Stimulated activated CD8-positive, alpha-beta memory T cell treated with anti-CD3 and anti-CD28 coated beads, Interleukin-7, amount 100 ng/mL, for 24 hours (primary cell): ENCODE measurements at places on chromosomes 11 and 22.

GRCh38 chr22:24768537-24769374 is 5.8 kb downstream of the PIWIL3 start:
- peak; percentile 14 for DNase-seq

GRCh38 chr11:106424111-106424510 is 346.6 kb downstream of the AASDHPPT start:
- DNase-seq = no peak

- DNase-seq = no peak
Measured at GRCh38 chr11:47248304-47248663, 330 bp downstream of the ACP2 start.

- DNase-seq = no peak
Measured at GRCh38 chr11:82992223-82992622, 79.5 kb downstream of the RAB30 start.

DNA sequence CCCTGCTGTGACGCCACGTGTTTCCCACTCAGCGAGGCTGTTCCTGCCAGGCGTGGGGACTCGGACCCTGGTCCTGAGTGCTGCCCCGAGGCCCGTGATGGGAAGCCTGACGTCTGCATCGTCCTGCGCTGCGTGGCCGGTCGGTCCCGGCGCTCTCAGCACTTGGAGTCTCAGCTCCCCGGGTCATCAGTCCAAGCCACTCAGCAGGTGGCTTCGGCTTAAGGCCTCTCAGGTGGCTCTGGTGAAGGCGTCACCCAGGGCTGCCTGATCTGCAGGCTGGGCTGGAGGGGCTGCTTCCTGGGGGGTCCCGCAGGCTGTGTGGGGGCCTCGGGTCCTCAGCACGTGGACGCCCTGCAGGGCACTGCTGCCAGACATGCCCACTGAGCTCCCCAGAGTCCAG is 35.3 kb downstream of the BRSK2 start:
- DNase-seq = no peak

DNA sequence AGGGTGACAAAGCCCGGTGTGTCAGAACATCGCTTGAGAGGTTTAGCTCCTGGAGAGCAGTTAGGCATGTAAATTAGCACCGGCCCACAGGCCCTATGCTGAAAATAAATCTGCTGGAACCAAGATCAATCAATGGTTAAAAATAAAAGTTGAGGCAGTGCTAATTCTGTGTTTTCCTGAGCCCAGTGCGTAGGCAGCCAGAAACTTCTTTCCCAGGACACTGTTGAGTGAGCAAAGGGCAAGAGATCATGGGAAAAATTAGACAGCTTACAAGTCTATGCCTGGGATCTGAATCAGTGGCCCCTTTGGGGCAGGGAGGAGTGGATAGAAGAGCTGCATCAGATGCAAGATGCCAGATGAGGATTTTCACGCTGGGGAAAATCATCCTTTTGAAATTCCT is 539.2 kb downstream of the BUD13 start:
- DNase-seq = no peak

- no peak for DNase-seq
Measured at GRCh38 chr22:47110817-47111443, 348.5 kb downstream of the TBC1D22A start.

GRCh38 chr11:69513663-69514224 is 32.3 kb downstream of the LINC01488 start:
- DNase-seq = no peak

DNA sequence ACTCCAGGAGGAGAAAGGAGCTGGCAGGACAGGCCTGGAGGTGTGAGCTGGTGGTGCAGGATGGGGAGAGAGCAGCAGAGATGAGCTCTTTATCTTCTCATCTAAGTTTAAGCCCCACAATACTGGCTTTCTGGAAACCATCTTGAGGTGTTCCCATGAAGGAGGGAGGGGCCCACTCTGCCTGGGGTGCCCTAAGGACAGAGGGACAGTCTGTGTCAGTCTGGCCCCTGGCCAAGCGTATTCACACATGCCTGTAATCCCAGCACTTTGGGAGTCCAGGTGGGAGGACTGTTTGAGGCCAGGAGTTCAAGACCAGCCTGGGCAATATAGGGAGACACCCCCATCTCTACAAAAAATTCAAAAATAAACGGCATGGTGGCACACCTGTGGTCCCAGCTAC is 8.9 kb downstream of the SERHL2 start:
- no peak for DNase-seq

- no peak for DNase-seq
Measured at GRCh38 chr11:66692446-66692845, 14.8 kb upstream of the RBM4B start.

GRCh38 chr11:46666516-46666915 is 33.9 kb downstream of the ARHGAP1 start:
- no peak for DNase-seq

GRCh38 chr11:103875855-103876510 is 160.5 kb upstream of the DDI1 start:
- no peak for DNase-seq

- no peak for DNase-seq
Measured at GRCh38 chr11:71447791-71448256, 369 bp downstream of the DHCR7 start.

- DNase-seq = no peak
Measured at GRCh38 chr22:30220338-30221012, 26.1 kb downstream of the LIF start.

GRCh38 chr22:27252282-27253049 is 549.1 kb downstream of the MN1 start:
- DNase-seq = no peak

GRCh38 chr11:61160487-61161189 is 588 bp downstream of the VPS37C start:
- no peak for DNase-seq

DNA sequence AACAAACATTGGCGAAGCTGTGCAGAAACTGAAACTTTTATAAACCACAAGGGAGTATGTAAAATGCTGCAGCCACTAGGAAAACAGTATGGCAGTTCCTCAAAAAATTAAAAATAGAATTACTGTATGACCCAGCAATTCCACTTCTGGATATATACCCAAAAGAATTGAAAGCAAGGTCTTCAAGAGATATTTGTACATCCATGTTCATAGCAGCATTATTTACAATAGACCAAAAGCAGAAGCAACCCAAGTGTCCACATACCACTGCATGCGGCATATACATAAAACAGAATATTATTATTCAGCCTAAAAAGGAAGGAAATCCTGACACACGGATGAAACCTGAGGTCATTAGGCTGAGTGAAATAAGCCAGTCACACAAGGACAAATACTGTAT is 85.8 kb downstream of the RELT start:
- DNase-seq = no peak

DNA sequence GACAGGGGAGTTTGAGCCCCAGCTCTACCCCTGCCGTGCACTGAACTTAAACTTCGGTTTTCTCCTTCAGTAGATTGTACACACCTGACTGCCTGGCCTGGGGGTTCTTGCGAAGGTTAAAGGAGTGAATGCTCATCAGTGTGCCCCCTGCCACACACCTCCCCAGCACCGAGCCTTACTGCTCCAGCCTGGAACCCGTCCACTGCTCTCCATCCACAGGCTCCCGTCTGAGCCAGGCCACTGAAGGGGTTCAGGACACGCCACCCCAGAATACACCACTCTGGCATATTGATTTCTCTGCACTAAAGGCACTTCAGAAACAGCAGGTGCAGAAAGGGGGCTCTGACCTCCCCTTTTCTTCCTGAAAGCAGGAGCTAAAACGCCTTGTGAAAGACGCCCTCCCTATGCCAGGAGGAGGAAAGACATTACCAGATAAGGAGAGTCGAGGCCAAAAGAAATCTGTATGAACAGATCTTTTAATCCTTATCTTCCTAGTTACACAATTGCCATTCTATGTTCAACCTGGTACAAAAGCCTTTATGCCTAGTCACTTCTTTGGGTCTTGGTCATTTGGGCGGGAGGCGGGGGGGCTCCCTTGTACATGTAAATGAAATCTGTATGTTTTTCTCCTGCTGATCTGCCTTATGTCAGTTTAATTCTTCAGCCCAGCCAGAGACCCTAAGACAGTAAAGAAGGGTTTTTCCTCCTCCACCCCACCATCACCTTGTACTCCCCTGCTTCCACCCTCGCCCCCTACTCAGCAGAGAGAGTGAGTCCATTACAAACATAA is 1.9 kb upstream of the SSTR3 start:
- no peak for DNase-seq

DNA sequence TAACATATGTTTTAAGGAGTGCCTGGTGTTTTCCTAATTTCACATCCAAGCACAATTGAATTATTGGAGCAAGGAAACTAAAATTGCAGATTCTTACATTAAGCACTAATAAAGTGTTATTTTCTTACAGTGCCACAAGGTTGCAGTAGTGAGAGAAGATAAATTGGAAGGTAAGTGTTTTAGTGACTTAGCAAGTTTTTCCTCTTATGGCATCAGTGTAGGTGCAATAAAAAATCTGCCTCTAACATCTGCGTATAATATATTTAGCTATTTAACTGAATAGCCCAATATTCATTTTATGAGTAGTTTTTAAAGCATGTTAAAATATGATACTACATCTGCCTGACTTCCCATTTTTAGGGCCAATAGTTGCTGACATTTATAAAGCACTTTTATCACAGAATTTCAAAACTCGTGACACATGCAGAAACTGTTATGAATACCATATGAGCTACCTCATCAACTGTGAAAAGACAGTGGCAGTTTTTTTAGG is 19.0 kb downstream of the POLD3 start:
- DNase-seq = no peak

DNA sequence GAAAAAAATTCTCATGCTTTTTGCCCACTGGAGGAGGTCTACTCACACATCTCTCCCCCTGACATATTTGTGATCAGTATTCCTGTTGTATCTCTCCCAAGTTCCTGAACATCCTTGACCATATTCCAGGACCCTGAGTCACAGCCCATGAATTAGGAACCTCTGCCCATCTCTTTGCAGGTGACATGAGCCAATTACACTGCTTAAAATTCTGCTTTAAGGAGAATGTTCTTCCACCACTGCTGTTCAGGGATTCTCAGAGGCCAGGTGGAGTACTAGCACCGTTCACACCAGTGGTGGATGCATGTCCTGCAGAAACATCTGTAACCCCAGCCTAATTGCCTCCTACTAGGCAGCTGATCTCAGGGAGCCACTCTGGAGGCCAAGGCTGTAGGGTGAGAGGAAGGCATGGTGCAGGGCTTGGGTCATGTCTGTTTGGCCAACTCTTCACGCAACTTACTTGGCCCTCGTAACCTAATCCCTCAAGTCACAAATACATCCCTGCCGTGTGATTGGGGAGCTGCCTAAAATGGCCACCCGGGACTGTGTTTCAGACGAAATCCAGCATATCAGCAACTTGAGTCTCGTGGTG is 104.8 kb downstream of the GGTLC2 start:
- no peak for DNase-seq

DNA sequence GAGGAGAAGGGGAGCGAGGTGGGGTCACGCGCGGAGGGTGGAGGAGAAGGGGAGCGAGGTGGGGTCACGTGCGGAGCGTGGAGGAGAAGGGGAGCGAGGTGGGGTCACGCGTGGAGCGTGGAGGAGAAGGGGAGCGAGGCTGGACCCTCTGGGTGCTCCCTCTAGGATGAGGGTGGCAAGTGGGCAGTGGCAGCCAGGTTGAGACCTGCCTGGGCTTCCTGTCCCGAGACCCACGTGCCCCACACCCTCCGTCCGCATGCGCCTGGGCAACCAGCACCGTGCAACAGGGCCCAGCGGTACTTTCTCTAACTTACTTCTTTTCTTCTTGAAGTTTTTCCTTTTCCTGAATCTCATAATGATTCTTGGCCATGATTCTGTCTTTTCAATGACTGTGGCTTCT is 11.1 kb downstream of the MRPL21 start:
- no peak for DNase-seq

DNA sequence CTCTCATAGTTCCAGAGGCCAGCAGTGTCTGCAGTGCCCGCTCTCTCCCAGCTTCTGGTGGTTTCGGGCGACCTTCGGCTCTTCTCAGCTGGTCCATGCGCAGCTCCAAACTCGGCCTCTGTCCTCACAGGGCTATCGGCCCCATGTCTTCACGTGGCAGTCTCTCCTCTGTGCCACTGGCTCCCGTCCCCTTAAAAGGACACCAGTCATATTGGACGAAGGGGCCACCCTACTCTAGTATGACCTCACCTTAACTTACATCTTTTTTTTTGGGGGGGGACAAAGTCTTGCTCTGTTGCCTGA is 13.8 kb downstream of the LTO1 start:
- DNase-seq = no peak

DNA sequence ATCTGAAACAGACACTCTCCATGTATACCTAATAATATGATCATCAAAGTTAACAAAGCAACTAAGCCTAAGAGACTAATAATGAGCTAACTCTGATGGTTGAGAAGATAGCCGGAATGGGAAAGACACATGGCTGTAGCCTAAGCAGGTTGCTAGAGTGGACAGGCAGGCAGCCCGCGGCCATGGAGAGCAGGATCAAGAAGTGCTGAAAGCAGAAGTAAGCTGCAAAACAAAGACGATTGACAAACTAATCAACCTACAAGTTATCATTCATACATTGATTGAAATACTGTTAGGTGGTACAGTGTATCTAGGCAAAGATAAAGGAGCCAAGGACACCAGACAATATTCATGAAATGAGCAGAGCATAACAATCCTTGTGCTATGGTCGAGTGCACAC is 29.3 kb downstream of the SLN start:
- DNase-seq = no peak

DNA sequence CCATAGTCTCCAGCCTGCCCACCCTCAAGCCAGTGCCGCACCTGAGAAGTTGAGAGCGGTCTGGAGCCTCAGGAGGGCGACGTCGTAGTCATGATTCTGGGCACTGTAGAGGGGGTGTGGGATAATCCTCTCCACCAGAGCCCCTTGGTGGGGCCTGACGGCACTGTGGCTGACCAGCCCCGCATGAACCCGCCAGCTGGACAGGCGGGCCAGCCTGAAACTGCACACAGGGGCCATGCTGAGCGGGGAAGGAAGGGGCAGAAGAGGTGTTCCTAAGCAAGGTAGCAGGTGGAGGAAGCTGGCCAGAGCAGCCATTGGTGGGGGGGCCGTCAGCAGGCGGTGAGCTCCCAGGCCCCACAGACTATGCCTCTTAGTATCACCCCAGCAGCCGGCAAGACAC is 13.1 kb downstream of the TMPRSS5 start:
- no peak for DNase-seq

- DNase-seq = no peak
Measured at GRCh38 chr22:20589614-20590476, 82.4 kb downstream of the MED15 start.

DNA sequence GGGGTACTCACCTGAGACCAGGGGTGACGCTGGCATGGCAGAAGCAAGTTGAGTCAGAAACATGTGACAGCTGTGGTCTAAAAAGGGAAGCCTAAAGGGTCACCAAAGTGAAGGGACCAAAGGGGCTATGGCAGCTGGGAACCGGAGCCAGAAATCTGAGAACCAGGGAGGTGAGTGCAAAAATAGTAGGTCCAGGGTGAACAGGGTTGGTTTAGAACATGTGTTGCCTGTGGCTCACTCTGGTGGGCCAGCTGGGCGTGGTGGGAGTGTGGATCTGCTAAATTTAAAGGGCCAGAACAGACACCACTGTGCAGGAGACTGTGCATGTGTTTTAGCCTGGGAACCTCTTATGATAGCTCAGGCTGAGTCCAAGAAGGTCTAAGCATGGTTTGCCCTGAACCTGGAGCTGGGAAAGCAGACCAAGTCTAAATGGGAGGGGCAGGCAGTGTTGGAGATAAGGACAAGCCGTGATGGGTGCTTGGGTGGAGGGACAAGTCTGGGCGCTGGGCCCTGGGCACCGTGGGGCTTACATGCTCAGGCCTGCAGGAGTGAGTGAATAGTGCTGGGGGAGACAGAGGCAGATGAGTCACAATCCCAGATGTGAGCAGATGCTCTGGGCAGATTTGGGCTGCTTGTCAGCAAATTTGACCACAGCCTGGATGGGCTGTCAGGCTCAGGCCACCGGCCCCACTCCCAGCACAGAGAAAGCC is 41.4 kb upstream of the ZBED5 start:
- no peak for DNase-seq
